ENCODE measurements at places on chromosomes 3 and 15. TPM values are rescaled to one million over a fixed set of nuclear protein-coding genes. Genes with fewer than 3 reads are reported as not detected.

GRCh38 chr3:185361920-185362319, 1.0 kb upstream of the MAP3K13 start:
- DNase-seq = no peak

DNA sequence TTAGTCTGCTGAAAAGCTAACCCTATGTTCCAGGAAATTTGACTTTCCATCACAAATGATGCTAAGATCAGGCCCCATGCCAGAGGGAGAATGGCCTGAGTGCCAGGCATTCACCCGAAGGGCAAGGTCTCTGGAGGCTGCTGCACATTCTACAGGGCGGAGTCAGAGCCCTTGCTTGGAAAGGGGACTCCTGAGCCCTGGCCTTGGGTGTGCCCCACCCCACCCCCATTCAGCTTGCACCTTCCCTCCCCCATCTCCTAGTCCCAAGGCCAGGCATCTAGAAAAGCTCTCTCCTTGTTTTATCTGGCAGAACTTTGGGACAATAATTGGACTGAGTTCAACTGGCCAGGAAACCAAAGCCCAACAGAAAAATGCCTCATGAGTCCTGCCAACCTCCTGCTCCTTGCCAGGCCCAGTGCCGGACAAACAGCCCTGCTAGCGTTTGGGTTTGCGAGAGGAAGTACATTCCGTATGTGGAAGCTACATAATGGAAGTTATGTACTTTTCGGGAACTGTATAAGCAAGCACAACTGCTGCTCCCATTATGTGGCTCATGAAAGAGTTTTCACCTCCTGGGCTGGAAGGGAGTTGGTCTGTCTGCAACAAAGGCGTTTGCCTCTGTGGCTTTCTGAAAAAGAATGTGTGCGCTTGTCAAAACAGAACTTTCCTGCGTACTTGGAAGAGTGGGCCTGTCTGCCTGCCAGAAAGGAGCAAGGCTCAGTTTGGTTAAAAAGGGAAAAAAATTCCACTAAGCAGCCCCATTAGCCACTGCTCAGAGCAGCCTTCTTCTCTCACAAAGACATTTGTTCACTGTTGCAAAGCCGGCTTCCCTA, 321.5 kb upstream of the CTNNB1 start:
- DNase-seq = peak; percentile 77

FURIN gene
- 45.0 TPM for total RNA-seq

NDUFB5 gene
- total RNA-seq = 360 TPM

DNA sequence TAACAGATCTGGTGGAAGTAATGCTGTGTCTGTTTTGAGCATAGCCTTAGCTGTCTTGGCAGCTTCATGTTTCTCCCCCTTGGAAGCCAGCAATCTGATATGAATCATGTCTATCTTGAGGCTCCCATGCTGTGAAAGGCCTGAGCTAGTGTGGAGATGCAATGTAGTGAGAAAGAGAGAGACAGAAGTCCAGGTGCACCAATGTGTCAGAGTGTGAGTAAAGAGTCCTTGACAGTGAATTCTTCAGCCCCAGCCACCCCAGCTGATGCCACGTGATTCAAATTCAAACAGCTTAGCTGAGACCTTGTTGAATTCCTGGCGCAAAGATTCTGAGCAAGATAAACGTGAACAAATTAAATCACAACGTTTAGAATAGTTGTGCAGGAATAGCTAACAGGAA, 704.2 kb downstream of the EDEM1 start:
- no peak for DNase-seq

GRCh38 chr3:46989146-46989810, 9.8 kb downstream of the NBEAL2 start:
- no peak for DNase-seq

DNA sequence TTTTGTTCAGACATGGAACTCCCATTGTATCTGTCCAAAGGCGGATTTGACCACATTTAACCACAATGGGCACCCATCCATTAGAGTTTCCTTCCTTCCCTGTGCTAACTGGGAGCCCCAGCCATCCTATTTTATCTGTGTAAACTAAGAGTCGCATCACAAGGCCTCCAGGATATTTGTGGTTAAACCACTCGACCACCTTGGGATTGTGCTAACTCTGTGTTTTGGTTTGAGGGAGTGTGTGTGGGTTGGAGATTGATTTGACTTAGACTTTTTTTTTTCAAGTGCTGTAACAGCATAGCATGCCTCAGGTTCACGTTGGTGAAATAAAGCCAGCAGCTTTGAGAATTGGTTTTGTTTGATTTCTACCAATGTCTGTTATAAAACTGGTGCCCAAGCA, 100.4 kb upstream of the TP63 start:
- no peak for DNase-seq

LSAMP gene
- total RNA-seq = 5.2 TPM

TLR9 gene
- total RNA-seq = 0.32 TPM

DNA sequence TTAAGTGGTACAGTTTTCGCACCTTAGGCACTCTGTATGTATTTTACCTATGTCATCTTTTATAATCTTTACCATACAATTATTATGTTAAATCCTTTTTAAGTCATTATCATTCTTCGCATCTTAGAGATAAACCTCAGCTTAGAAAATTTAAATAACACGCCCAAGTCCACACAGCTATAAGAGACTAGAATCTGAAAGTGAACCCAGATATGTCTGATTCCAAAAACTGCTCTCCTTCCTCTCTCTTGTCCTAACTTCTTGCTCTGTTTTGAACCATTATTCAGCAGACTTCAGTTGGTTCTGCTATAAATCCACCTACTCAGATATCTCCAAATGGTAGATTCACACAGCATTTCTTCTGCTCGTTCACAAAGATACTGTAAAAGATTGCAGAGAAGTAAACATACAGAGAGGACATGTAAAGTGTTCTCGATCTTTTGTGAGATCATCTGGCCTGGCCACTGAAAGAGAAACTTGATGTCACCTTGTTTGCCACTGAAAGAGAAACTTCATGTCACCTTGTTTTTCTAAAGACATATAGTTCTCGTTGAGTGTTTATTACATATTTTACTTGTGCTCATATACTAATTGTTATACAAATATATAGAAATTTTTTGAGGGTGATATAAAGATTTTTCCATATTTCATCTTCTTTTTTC, 533.2 kb downstream of the GRM7 start:
- DNase-seq = no peak

DNA sequence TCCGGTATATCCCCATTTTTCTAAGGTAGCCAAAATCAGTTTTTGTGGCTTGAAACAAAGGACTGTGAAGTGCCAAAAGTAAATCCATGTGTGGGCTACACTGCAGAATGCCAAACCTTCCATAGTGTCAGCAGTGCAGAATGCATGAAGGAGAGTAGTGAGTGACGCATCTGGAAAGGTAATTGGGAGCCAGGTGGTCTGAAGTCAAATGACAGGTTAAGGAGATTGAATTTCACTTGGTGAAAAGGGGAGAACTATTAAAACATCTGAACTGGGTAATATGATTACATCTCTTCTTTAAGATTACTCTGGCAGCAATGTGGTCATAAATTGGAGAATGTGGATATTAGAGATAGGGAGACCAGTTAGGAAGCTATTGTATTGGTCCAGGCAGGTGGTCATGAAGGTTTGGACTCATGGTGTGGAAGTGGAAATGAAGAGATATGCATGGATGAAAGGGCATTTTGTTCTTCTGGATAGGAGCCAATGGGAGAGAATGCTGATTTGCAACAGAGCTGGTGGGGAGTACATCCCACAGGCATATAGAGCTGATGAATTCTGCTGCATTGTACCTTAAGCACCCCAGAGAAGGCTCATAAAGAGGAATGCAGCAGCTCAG, 118.2 kb downstream of the ECT2 start:
- DNase-seq = no peak

- no peak for DNase-seq
Observed at GRCh38 chr3:82084824-82085223, 323.4 kb upstream of the GBE1 start.

- DNase-seq = no peak
Observed at GRCh38 chr3:21634112-21634511, 116.9 kb downstream of the ZNF385D start.

DNA sequence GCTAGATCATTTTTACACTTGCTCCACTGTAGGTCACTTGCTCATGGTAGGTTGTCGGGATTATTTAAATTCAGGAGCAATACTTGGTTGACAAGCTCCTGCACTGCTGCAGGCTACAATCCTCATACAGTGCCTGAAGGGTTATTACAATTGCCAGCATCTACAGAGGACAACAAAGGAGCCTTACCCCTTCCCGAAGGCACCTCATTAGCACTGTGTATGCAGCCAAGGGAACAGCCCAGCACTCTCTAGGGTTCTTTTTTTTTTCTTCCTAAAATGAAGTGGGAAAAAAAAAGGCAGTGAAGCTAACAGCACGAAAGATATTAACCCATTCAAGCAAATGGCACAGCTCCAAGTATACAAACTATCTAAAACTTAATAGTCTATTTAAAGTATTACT, 142.7 kb downstream of the ULK4 start:
- DNase-seq = no peak

Measured in Right ventricle myocardium superior (tissue), 1 donor.